ENCODE measurements at places on chromosomes 5 and 9.

DNA sequence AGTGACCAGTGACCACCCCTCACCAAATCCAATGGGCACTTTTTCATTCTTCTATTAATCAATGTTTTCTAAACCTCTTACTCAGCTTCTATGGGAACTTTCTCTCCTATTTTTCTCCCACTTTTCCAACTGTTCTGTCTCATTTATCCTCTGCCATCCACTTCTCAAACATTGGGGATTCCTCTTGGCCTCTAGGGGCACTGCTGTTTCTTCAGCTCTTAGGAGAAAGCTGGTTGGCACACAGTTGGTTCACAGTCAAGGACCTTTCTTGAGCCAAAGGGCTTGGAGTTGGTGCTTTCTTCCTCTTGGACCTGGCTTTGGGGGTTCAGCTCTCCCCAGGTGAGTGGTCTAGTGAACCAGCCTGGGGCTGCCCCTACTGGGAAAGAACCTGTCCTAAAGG is 112.2 kb upstream of the LHFPL2 start:
- no peak for DNase-seq

GRCh38 chr5:135916638-135917263 is 21.1 kb upstream of the IL9 start:
- DNase-seq: no peak

DNA sequence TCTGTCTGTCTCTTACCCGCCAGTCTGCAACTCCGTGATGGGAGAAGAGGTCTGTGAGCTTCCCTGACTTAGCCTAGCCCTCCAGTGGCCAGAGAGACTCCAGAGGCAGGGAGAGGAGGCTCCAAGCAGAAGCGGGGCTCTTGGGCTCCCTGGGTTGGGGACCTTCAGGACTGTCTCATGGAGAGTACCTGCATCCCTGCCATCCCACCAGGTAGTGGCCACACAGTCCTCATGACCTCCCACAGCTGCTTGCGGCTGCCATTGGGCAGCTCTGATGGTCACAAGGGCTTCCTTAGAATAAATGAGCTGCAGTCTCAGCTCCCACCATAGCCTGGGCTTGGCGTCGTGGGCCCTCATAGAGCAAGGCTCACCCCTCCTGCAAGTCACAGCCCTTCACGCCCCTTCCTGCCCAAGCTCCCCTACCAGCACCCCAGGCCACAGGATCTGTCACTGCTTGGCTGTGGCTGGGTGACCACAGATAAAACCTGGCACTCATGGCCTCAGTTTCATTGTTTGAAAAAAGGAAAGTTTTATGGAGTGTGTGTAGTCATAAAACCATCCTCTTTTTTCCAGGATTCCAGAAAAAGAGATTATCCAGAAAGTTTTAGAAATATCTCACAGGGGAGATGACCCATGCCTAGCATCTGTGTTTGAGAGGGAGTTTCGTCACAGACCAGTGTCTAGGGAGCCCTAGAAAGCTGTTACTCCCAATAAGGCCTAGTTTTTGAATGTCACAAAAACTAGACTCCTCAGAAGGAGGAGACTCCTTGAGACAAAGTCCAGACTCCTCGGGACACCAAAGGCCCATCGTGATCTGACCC is 48.4 kb downstream of the PPARGC1B start:
- no peak for DNase-seq

- DNase-seq: no peak
Observed at GRCh38 chr5:177539411-177539810, 15.0 kb downstream of the FAM193B start.

GRCh38 chr5:92991581-92992067 is 589.4 kb downstream of the NR2F1-AS1 start:
- DNase-seq: no peak

- no peak for DNase-seq
Observed at GRCh38 chr9:114432323-114433067, 44.7 kb upstream of the AKNA start.

- DNase-seq: no peak
Observed at GRCh38 chr9:93649610-93650261, 73.4 kb downstream of the PHF2 start.

DNA sequence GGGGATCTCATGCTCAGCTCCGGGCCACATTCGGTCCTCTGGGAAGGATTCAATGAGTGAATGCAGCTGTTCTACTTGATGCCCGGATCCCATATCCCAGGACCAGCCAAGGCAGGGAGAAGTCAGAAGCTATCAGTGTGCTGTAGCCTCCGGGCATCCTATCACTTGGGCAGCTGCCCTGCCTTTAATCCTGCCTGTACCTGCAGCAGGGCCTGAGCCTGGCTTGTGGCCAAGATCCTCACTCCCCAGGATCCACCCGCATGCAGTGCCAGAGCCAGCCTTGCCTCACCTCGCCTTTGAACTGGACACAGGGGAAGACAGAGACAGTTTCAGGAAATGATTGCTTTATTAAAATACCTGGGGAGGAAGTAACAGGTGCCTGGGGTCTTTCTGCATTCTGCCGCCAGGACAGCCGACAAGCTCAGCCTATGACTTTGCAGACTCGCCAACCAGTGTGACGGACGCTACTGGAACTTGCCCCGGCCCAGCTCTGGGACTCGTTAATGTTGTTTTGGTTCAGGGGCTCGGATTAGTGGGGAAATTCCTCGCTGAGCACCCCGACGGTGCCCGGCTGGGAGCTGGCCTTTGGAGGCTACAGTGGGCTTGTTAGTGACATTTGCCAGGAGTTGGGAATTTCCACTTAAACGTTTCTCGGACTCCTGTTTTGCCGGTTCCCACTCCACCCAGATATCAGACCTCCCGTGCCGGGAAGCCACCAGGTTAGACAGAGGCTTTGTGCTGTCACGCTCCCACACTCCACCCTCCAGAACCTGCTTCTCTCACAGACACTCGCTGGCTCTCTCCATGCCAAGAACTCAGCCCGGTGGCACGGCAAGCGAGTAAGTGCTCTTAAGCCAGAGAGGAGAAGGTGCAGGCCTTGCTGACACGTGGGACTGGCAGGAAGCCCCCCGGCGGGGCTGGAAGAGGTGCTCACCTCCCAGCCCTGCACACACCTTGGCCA is 721 bp downstream of the PTGES start:
- DNase-seq: no peak

DNA sequence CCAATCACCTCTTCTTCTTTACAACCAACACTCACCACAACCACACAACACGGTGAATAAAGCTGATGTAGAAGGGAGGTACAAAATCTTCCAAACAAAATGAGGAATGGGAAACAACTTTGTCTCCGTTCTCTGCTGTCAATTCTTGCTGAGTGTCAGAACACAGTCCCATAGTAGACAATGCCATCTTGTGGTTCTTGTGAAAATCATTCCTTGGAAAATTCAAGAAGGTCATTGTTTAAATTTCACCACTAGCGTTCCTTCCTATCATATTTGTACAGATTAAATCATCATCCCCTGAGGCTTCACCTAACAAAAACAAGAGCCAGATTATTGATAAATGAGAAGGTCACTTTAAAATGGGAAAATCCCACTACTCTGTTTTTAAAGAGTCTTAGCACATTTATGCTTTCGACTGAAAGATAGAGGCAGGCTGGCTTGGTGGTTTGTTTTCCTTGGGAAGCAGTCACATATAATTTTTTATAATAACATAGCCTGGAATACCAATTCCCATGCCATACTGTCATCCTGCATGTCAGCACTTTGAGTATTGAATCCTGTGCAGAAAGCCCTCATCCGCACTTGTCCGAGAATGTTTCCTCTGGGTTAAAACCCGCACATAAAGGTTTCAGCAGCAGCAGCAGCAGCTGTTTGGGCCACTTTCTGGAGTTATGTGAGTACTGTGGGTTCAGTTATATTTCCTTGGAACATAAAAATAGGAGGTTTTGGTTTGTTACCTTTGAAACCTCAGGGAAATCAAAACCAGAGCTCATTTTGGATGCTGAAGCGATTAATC is 395.0 kb upstream of the SMARCA2 start:
- peak; percentile 17 for DNase-seq
